ENCODE measurements at places on chromosomes 2 and 18.

GRCh38 chr18:22285361-22286140 is 116.2 kb downstream of the GATA6 start:
- DNase-seq: no peak

- no peak for DNase-seq
Observed at GRCh38 chr2:173462892-173463840, 108.5 kb downstream of the CDCA7 start.

GRCh38 chr2:165792104-165792454 is 2.0 kb downstream of the GALNT3 start:
- no peak for DNase-seq

DNA sequence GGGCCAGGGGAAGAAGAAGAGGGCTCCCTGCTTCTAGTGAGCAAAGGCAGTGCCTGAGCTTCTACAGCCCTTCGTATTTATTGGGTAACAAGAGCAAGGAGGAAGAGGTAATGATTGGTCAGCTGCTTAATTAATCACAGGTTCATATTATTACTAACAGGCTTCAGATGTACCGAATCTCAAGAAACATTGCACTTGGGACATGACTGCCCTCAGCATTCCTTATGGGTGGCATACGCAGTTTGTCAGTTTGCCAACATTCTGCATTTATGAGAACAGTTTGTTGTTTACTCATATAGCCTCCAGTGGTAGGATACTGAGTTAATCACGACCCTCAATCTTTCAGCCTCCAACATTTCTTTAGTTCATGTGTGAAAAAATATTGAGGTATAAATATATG is 84.5 kb downstream of the HIBCH start:
- no peak for DNase-seq

DNA sequence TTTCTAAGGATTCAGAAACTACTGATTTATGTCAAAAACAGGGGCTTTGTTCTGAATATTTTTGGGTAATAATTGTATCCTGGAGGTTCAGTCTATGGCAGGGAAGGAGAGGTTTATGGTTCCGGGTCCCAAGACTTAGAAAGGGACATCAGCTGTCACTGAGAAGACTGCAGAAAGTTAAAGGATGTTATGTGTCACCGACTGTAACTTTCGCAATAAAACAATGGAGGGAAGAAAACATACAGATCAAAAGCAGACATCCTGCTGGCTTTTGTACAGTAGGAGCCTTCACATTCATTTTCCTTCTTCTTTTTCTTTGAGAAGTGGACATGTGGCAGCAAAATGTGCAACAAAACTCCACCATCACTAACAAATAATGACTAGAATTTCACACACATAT is 900.7 kb upstream of the SOX11 start:
- no peak for DNase-seq

DNA sequence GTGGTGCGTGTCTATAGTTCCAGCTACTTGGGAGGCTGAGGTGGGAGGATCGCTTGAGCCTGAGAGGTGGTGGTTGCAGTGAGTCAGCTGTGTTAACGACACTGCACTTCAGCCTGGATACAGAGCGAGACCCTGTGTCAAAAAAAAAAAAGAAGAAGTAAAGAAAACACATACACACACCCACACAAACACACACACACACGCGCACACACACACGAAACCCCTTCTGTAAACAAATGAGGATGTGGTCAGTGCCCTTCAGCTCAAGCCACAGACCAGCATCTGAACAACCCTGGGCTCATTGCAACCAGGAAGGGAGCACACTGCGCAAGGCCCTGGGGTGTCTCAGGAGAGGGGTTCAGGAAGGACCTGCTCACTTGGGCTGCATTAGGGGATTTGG is 47.9 kb upstream of the KCNF1 start:
- DNase-seq: no peak

GRCh38 chr18:79935098-79935480 is 16.4 kb downstream of the SLC66A2 start:
- DNase-seq: no peak

GRCh38 chr2:158889135-158889853 is 79.1 kb upstream of the TANC1 start:
- no peak for DNase-seq

- no peak for DNase-seq
Observed at GRCh38 chr2:43754180-43754579, 19.7 kb upstream of the DYNC2LI1 start.

DNA sequence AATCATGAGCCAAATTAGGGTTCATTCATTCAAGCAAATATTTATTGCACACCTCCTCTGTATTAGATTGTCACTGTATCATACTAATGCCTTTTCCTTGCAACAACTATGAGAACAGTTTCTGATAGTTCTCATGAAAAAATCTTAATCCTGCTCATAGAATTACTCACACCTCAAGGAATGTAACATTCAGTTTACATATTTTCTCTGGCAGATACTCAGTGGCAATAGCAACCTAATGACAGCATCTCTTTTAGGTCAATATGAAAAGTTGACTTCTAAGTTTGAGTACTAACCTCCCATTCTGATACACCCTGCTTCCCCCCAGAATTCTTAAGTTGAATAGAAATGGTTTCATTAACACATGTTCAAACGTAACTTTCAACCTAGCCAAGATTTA is 132.0 kb downstream of the VWC2L start:
- DNase-seq: no peak
